ENCODE measurements at places on chromosomes 1 and 21.

GRCh38 chr1:88885933-88886332 lies 5.4 kb downstream of the GTF2B start:
- no peak for DNase-seq

DNA sequence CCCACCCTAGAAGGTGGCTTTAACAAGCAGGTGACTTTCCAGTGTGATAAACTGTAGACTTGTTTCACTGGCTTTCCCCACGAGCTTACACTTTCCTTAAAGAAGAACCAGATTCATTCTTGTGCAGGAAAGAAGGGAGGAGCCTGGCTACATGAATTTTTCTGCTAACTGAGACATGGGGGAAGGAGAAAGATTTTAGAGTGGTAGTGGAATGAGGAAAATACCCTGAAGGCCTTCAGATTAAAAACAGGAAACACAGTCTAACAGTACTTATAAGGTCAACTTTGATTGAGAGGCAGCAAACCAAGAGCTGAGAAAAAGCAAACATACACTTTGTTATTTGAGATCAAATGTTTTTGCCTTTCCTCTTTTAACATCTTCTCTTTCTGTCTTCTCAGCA lies 640.9 kb upstream of the PLXNA2 start:
- no peak for DNase-seq

DNA sequence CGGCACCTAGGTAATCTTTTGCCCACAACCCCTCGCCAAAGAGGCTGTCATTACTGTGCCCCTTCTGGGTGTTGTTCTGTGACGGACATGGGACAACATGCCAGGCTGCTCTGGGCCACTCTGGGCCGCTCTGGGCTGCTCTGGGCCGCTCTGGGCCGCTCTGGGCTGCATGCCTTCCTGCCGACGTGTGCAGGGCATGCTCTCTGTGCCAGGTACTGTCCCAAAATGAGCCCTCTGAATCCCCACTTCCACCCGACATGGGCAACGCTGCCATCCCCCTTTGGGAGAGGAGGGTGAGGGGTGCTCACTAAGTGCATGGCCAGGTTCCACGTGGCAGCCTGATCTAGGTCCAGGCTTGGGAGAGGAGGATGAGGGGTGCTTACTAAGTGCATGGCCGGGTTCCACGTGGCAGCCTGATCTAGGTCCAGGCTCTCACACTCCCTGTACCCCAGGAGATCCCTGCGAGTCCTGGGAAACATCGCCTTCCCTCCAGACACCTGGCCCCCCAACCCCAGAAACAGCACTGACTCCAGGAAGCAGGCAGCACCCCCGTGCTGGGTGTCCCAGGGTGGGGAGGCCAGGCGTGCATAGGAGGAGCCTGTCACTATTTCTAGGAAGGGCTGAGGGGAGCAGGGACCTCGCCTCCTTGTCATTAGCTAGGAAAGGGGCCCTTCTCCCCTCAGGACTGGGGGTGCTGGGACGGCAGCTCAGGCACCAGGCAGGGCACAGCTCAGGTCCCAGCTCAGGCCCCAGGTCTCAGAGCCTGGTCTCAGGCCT lies 16.5 kb downstream of the TTC34 start:
- no peak for DNase-seq

DNA sequence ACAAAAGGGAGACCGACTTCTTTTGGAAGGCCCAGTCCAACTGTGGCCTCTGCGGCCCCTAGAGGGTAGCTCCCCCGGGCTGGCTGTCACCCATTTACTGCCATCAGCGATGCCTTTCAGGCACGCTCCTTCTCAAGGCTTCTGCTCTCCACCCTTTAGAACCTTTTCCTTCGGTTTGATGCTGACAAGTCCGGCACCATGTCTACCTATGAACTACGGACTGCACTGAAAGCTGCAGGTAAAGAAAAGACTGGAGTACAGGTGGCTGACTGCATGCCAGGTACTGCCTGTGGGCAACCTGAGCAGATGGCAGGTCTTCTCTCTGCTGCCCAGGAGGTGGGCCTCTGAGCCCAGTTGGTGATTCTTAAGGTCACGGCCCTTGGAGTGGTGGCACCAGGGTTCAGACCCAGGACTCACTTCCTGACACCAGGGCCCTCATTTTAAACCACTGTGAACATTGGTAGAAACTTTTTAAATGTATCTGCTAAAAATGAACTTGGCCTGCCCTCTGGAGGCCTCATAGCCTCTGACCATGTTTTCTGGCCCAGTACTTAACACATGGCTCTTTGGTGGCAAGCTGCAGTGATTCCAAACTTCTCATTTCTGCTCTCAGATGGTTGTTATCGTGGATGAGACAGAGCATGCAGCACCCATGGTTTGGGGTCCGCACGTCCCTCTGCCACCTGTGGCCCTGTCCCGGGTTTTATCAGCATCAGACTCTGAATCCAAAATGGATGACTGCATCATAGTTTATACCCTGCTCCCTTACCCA lies 45.7 kb downstream of the CAPN9 start:
- no peak for DNase-seq

- no peak for DNase-seq
Measured at GRCh38 chr1:234486858-234487840, 8.2 kb upstream of the TARBP1 start.

- DNase-seq = no peak
Measured at GRCh38 chr1:175840787-175841186, 97.4 kb upstream of the TNR start.

DNA sequence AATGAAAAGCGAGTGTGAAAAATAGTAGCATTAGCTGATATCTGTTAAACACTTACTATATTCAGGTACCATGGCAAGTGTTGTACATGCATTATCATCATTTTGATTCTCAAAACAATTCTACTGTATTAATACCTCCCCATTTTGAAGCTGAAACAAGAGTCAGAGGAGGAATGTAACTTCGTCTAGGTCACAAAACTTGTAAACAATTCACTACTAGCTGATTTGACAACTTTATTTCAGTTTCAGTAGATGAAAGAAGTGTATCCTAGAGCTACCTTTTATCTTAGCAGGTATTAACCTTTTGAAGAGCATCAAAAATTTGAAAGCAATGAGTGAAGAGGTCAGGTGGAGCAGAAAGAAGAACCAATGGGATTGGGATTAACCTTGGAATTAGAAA lies 1.6 kb downstream of the CD84 start:
- DNase-seq = no peak

- DNase-seq = no peak
Measured at GRCh38 chr1:8985915-8986813, 40.1 kb downstream of the SLC2A7 start.

GRCh38 chr1:212643877-212644276 lies 35.3 kb downstream of the ATF3 start:
- DNase-seq = no peak

- no peak for DNase-seq
Measured at GRCh38 chr1:112850034-112850757, 105.8 kb downstream of the SLC16A1 start.

DNA sequence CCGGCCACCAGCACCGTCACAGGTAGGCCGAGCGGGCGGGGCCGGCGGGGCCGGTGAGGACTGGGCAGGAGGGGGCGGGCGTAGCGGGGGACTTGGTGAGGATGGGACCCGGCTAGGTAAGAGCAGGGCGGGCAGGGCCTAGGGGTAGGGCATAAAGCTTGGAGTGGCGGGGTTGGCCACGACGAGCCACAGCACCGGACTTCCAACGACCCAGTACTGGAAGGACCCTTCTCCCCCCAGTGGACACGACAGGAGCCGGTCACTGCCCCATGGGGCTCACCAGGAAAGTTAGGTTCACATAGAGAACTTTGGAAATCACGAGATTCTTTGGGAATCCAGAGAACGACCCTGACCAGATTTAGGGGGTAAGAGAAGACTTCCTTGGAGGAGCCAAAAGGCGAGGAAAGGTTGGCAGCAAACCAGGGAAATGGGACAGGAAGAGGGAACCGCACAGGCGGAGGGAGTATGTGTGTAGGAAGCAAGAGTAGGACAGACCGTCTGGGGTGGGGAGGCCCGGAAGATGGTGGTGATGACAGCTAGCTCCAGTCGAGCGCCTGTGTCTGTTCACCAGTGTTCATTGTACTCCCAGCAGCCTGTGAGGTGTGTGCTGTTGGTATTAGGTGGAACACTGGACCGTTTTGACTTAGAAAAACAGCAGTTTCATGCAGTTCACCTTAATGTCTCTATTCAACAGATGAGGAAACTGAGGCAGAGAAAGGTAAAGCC lies 20.4 kb downstream of the ZNF362 start:
- DNase-seq = no peak

DNA sequence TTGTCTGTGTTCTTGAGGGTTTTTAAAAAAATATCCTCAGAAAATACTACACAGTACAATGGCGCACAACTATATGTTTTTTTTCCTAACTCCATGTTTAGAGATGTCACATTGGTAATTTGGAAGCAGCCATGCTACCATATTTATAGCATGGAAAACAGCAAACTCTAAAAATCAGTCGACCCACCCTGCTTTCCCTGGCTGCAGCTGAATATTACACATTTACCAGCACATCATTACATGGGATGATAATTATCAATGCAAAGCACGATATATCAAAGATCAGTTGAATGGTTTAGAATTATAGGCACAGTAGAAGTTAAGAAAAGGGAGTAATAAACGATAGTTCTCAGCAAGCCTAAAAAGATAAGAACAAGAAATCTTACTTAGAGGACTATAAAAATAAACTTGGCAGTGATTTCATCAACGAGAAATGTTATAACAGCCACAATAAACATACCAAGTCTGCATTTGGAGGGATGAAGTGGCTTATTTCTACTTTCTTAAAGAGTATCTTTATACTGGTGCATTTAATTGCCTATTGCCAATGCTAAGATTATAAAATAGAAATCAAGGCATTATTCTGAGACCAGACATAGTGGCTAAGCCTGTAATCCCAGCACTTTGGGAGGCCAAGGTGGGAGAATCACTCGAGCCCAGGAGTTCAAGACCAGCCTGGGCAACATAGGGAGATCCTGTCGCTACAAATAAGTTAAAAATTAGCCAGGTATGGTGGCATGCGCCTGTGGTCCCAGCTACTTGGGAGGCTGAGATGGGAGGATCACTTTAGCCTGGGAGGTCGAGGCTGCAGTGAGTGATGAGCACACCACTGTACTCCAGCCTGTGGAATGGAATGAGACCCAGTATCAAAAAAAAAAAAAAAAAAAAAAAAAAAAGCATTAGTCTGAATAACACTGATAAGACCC lies 43.4 kb downstream of the WDR64 start:
- DNase-seq = no peak

DNA sequence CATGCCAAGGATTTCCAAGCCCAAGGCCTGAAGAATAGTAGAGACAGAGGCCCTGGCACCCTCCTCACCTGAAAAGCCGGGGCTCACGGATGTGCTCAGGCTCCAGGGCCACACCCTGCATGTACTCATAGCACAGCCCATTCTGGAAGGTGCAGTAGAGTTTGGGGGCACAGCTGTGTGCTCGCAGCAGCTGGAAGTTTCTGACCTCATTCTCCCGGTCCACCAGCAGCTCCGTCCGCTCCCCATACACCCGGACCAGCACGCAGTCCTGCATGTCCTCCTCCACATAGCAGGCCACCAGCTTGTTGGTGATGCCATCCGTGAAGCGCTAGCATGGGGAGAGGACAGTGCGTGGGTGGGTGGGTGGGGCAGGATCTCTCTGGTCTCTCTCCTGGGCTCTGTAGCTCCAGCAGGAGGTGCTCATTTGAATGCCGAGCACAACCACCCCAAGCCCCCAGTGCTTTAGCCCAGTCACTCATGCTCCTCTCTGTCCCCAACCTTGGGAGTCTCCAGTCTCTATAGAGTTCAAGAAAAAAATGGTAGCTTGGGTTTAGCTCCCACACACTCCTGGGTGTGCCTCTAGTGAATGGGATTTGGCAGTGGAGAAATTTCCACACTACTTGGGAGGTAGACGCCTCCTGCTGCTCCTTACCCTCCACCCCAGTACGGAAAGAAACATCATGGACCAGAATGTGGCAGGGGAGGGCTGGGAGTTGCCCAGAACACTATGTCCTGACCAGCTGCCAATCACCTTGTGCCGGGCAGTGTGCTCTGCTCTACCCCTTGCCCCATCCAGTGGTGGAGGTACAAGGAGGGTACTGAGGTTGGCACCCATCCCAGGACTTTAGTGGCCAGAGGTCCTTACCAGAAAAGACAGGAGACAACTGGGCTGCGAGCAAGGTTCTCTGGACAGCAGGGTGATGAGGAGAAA lies 1.9 kb downstream of the ETNK2 start:
- DNase-seq = no peak

GRCh38 chr1:183473217-183473536 lies 878 bp downstream of the SMG7 start:
- no peak for DNase-seq

- DNase-seq = no peak
Measured at GRCh38 chr1:45843474-45843905, 40.1 kb downstream of the MAST2 start.

GRCh38 chr1:166695115-166695514 lies 144.2 kb upstream of the POGK start:
- no peak for DNase-seq

GRCh38 chr21:43912500-43912899 lies 47.5 kb downstream of the AGPAT3 start:
- no peak for DNase-seq

DNA sequence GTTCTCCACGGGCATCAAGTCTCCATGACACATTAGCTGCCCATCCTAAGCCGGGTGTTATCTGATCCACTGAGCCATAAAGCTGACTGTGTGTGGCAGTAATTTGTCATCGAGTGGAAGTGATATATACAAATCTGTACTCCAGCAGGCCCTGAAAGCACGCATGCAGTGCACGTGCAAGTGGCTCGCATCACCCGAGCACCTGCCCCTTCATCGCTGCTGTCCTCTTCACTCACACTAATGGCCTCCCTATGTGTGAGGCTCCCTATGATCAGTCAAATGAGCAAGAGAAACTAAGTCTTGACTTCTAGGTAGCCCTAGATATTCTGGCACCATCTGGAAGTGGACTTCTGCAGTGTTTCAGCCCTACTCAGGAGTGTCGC lies 248.6 kb downstream of the MATN1 start:
- no peak for DNase-seq

DNA sequence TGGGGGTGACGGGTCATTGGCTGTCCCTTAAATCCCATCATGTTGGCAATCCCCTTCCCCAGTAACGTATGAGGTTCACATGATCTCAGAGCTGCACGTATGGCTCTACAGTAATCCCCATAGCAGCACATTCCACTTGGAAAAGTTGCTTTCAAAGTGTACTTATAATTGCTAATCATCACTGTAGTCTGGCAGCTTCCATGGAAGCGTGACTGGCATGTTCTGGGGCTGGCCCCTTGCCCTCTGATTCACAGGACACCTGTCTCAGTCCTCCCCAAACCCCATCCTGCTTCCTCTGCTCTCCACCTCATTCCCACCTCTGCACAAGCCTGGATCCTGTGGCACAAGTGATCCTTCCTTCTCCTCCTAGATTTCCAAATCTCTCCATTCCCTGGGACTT lies 102.2 kb downstream of the TSEN15 start:
- no peak for DNase-seq

- no peak for DNase-seq
Measured at GRCh38 chr1:47901001-47901575, 96.1 kb downstream of the TRABD2B start.

DNA sequence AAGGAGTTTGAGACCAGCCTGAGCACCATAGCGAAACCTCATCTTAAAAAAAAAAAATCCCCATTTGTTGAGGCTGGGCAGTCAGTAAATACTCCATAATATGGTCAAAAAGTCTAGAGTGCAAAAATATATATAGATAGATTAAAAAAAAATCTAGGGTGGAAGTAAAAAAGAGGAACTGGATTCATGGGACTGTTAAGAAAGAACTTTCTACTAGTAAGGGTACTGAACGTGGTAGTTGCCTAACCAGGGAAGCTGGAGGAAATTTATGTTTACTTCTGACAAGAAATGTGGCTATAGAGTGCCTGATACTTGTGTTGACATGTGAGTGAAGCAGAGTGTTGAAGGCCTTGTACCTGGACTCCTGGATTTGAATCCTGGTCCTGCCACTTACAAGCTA lies 265.9 kb upstream of the FAM78B start:
- no peak for DNase-seq

GRCh38 chr1:84436876-84437655 lies 38.8 kb downstream of the DNASE2B start:
- DNase-seq = no peak

Measured in stimulated activated CD4-positive, alpha-beta T cell treated with anti-CD3 and anti-CD28 coated beads, Interleukin-1b, Interleukin-23, amount 100 ng/mL, for 24 hours (primary cell).